SK-N-SH treated with all-trans-retinoic acid at 6 μM for 48 hours (cell line): ENCODE measurements at places on chromosomes 12 and 14.

- no peak for ATAC-seq
Measured at GRCh38 chr12:6839482-6840201, 1.1 kb upstream of the GNB3 start.

DNA sequence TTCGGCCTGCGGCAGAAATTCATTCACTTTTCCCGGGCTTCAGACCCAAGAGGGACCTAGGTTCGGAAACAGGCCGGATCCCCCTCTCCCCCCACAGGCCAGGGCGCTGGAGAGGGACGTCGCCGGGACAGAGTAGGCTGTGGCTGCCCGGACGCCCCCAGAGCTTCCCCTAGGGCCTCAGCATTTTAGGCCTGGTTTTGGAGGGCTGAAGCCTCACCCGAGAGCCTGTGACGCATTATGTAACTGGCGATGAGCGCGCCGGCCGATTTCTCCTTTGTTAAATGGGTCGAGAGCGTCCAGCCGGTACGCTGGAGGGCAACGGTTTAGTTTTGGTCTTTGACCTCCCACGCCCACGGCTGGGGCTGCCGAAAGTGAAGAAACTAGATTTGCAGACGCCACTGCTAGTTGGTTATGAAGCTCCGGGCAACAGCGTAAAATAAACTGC is 657 bp downstream of the PEBP1 start:
- peak; percentile 52 for ATAC-seq

DNA sequence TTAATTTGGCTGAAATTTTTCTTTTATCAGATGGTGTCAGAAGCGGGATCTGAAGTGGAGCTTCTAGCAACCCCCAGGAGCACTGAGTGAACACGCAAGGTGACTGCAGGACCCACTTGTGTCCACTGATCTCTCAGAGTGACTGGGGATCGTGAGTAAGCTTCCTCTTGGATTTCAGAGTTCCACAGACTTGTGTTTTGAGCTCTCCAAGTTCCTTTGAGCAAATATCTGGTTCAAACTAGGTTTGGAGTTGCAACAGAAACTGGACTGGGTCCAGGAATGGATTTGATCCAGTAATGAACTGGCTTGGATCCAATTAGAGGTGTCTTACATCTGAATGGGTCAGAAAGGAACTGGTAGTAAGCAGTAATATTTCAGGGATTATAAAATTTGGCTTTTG is 24.7 kb upstream of the B4GALNT1 start:
- ATAC-seq = no peak

GRCh38 chr14:104826861-104827176 is 25.9 kb downstream of the ZBTB42 start:
- no peak for ATAC-seq

DNA sequence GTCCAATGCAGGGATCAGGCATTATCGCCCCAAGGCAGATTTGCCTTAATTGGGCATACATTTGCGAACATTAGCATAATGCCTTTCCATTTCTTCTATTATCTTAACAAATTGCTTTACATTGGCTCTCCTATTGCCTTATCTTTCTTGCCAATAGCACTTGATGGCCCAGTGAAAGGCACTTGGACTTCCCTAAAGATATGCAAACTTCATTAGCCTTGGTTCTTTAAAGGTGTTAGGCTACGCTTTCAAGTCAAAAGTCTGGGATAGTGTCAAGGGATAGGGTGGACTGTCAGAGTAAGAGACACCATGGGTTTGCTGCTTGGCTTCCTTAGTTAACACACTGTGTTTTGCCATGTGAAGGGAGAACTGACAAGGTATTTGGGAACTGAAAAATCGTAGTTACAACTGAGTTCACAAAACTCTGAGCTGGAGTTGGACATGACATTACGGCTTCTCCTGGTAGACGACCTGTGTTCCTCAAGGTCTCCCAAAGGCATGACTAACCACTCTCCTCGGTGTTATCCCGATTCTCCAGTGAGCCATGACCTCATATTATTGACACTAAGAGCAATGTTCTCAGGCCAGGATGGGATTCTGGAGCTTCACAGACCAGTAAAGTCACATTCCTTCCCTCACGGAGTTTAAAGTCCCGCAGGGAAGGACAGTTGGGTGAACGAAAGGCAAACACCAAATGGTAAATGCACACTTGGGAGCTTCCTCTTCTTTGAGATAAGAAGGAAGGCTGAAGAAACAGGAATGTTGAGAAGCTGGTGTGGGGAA is 65.2 kb downstream of the TBC1D30 start:
- ATAC-seq = no peak; the same call in 2 of the 3 replicates

GRCh38 chr14:59428581-59429012 is 36.6 kb downstream of the GPR135 start:
- peak; percentile 84 for ATAC-seq

DNA sequence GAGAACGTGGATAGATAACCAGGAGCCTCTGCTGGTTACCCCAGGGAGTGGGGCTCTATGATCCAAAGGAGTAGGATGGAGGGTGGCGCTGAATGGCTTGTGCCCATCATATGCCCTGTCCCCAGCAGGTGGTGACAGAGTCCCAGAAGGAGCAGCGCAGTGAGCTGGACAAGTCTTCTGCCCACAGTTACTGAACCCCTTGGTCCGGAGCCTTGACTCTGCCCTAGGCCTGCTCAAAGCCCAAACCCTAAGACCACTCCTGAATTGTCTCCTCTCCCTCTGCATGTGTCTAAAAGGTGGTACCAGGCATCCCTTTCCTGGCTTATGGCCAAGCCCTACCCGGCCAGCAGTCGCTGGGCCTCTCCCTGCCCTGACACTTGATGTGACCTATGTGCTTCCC is 3.2 kb downstream of the PRPH start:
- peak; percentile 33; the same call in 1 of the 3 replicates for ATAC-seq

DNA sequence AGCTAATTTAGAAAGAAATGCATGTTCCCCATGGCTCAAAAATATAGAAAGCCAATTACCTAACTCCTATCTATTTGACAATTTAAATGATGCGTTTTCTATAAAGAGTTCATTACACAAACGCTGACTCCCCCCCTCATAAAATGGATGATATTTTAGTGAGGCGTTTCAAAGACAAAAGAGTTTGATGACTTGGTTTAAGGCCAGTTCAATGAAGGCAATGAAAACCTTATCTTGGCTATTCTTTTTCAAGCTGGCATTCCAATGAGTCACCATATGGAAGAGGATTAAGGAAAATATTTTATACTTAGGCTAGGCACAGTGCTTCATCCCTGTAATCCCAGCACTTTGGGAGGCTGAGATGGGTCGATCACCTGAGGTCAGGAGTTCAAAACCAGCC is 62.7 kb downstream of the HMGA2 start:
- ATAC-seq = no peak

- ATAC-seq = no peak
Measured at GRCh38 chr12:95181103-95181502, 36.2 kb downstream of the FGD6 start.

- ATAC-seq = no peak
Measured at GRCh38 chr12:30792648-30793499, 38.1 kb upstream of the CAPRIN2 start.

DNA sequence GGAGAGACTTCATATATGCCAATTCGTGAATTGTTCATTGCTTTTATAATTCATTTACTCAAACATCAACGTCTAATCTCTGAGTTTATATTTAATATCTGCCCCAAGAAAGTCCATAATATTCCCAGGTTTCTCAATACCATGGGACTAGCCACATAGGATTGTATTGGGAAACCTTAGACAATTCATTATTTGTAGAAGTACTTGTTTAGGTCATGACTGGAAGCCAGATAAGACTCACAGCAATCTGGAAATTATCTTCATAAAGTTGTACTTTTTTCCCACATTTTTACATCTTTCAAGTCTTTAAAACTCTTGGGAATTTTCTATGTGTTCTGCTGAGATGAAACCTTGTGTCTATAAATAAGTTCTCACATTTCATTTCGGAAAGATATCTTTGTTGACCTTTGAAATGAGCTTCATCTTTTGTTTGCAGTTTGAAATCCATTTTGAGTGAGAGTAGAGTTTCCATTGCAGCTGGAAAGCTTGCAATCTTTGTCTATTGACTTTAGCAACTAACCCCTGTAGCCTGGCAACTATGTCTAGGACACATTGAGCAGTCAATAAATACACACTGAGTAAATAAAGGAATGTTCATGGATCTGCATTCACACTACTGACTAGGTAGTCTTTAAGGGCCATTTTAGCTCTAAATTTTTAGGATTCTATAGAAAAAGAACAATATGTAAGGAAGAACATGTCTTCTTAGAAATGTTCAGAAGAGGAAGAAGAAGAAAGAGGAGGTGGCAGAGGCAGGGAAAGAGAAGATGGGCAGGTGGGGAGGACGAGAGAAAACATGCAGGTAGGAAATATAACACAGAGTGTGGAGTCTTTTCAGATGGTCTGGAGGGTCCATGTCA is 154.4 kb downstream of the LRIG3 start:
- no peak for ATAC-seq

GRCh38 chr12:97575403-97576193 is 113.0 kb downstream of the RMST start:
- ATAC-seq = no peak

DNA sequence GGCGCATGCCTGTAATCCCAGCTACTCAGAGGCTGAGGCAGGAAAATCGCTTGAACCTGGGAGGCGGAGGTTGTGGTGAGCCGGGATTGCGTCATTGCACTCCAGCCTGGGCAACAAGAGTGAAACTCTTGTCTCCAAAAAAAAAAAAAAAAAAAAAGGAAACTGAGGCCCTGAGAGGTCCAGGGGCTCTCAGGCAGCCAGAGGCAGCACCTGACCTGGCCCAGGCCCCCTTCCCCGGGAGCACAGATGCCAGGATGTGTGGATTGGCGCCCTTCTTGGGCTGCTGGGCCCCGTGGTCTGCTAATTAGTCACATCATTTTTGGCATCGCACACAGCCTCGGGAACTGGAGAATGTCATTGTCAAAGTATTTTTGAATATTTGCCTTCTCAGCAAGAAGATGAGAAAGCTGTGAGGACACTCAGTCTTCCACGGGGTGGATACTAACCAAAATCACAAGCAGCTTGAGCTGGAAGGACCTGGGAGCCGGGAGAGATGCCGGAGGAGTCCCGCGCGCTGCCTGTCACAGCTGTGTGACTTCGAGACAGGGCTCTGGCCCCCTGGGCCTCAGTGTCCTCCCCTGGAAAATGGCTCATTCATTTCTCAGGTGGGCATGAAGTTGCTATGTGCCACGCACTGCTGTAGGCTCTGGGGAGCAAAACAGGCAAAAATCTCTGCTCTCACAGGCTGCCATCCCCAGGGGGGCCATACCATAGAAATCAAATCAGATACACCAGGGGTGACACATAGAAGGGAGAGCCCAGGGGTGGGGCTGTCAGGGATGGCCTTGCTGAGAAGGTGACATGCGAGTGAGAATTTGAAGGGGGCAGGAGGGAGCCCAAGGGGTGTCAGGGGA is 12.5 kb upstream of the RCOR1 start:
- peak; percentile 73 for ATAC-seq

DNA sequence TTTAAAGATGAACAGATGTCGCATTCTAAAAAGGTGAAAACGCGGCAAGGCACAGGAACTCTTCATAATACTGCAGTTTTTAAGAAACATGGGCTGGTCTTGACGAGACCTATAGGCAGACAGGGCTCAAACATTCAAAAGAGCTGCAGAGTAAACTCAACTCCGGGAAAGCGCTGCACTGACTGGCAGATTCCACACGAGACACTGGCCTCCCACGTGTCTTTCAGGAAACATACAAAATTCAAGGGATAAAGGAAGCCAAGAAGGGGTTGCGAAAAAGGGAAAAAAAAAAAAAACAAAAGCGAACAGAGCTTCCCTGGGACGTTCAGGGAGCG is 614 bp upstream of the ARF6 start:
- ATAC-seq = peak; percentile 69

GRCh38 chr14:75297411-75298040 is 18.9 kb downstream of the FOS start:
- ATAC-seq = no peak

DNA sequence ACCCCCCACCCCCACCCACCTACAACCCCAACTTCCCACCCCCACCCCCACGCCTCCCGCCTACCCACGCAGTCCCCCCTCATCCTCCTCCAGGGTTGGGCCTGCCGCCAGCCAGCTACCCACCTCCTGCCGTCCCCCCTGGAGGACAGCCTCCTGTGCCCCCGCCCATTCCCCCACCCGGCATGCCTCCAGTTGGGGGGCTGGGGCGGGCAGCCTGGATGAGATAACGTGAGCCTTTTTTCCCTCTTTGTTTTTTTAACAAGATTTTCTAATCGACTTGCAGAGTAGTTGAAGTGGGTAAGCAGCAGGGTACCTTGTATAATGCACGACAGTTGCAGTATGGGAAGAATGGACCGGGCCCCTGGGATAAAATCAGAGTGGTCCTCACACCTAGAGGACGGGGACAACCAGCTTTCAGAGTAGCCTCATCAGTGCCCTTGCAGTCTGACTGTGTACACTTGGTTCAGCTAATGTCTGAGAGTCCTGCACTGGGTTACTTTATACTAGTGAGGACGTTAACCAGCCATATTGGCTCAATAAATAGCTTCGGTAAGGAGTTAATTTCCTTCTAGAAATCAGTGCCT is 29.4 kb downstream of the CCNK start:
- ATAC-seq = no peak

DNA sequence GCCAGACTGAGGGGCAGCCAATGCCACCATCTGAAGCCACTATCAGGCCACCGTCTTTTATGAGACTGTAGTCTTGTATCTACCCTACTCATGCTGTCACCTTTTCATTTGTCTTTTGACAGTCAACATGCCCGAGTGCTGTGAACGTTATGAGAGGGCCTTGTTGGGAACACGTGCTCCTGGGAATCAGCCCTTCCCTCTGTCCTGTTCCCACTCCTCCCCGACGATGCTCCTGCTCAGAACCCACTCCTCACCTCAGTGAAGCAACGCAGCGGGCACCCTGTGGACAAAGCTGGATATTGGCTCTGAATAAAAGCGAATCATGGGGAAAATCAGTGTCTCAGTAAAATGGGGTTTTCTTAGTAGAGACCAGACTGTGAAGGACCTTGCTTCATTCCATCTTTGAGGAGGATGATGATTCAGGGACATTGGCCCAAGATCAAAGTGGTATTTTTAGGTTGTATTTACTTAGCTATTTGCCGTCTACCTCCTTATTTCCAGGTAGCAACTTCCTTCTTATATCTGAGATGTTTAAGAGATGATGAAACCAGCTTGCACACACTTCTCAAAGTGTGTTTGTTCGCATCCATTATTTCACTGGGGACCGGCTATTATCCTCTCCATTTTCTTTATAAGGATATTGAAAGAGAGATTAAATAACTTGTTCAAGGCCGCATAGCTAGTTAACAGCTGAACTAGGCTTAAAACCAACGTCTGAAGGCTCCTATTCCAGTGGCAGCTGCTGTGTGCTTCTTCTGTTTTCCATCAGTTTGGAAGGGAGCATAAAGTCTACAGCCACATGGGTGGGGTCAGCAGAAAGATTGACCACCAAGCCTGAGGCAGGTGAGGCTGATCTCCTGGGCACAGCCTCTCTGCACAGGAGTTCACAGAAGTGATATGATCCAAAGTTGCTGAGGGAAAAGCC is 43.9 kb upstream of the CTDSP2 start:
- no peak for ATAC-seq
